ENCODE measurements at places on chromosomes 3 and 15.

DNA sequence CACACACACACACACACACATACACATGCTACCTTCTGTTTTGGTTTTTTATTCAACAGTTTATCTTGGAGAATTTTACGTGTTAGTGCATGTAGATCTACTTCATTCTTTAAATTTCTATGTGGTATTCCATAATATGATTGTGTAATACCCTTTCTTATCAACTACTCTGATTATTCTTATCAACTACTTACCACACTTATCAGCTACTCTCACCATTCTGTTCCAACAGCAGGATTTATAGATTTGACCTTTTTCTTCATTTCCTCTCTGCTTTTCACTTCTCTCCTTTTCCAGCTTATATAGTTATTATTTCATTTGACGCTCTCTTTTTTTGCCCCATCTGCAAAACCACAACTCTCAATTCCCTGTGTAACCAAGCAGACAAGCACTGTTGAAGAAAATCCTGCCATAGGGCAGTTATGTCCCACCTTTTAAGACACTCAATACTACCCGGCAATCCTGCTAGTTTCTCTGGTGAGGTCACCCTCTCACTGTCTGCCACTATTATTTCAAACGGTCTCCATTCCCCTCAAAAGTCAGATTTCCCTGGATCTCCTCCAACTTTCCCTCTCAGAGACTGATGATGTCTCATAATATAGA lies 56.9 kb upstream of the SATB1 start:
- DNase-seq, result no peak

GRCh38 chr15:80777826-80778620 lies 1.1 kb upstream of the CEMIP start:
- no peak for DNase-seq

DNA sequence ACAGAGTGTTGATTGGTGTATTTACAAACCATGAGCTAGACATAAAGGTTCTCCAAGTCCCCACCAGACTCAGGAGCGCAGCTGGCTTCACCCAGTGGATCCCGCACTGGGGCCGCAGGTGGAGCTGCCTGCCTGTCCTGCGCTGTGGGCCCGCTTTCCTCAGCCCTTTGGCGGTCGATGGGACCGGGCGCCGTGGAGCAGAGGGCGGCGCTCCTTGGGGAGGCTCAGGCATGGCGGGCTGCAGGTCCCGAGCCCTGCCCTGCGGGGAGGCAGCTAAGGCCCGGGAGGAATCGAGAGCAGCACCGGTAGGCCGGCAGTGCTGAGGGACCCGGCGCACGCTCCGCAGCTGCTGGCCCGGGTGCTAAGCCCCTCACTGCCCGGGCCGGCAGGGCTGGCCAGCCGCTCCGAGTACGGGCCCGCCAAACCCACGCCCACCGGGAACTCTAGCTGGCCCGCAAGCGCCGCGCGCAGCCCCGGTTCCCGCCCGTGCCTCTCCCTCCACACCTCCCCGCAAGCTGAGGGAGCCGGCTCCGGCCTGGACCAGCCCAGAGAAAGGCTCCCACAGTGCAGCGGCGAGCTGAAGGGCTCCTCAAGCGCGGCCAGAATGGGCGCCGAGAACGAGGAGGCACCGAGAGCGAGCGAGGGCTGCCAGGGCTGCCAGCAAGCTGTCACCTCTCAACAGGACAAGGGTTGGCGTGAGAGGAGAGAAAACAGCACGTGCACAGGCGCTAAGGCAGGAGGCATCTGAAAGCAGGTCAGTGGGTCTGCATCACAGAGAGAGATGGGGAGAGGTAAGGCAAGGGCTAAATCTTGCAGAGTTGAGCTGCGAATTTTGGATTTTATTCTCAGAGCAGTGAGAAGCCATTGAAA lies 5.9 kb upstream of the EPB42 start:
- no peak for DNase-seq

DNA sequence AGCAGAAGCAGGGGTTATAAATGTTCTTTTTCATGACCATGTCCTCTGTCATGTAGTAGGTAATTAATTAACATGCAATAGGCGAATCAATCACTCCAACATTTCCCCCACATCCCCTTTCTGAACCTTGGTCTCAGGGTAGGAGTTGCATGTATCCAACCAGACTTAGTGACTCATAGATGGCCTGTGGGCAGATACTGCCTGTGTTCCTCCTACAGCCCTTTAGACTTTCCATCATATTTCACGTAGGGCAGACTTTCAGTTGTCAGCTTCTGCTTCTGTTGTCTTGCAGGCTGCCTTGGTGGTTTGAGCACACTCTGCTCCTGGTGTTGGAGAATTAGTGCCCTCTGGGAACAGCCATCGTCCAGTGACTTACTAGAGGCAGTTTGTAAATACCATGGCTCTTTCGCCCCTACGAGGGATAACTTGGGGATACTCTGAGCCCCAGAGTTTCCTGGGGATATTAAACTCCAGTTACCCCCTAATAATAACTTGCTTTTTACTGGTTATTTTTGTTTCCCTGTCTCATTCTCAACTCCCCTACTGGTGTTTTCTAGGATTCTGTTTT lies 244.4 kb downstream of the EDEM1 start:
- no peak for DNase-seq

DNA sequence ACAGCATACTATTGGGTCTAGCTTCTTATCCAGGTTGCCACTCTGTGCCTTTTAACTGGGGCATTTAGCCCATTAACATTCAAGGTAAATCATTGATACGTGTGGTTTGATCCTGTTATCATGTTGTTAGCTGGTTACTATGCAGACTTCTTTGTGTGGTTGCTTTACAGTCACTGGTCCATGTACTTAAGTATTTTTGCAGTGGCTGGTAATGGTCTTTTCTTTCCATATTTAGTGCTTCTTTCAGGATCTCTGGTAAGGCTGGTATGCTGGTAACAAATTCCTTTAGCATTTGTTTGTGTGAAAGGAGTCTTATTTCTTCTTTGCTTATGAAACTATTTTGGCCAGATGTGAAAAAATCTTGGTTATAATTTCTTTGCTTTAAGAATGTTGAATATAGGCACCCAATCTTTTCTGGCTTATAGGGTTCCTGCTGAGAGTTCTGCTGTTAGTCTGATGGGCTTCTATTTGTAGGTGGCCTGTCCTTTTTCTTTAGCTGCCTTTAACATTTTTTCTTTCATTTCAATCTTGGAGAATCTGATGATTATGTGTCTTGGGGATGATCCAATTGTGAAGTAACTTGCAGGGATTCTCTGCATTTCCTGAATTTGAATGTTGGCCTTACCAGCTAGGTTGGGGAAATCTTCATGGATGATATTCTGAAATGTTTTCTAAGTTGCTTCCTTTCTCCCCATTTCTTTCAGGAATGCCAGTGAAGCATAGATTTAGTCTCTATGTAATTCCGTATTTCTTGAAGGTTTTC lies 39.3 kb downstream of the CCR1 start:
- DNase-seq, result no peak

- no peak for DNase-seq
Measured at GRCh38 chr15:97143592-97144376, 813.3 kb downstream of the NR2F2 start.

- DNase-seq, result peak; percentile 55
Measured at GRCh38 chr3:16151109-16151508, 23.4 kb upstream of the GALNT15 start.

- DNase-seq, result no peak
Measured at GRCh38 chr15:91118817-91119590, 18.9 kb downstream of the SV2B start.

DNA sequence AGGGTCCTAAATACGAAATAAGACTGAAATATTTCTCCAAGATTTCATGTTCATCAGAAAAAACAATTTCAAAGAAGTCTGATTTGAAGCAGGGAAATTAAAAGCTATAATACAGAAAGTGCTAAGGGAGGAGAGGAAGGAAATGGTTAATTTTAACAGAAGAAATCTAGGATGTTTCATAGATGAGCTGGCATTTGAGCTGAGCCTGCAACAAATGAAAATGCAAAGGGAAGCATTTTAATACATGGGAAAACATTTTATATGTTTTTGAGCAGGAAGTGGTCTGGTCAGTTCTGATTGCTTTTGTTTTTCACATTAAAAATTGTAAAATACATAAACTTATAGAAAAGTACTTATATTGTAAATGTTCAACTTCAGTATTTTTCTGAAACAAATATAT lies 17.2 kb upstream of the RAP2B start:
- DNase-seq, result no peak

DNA sequence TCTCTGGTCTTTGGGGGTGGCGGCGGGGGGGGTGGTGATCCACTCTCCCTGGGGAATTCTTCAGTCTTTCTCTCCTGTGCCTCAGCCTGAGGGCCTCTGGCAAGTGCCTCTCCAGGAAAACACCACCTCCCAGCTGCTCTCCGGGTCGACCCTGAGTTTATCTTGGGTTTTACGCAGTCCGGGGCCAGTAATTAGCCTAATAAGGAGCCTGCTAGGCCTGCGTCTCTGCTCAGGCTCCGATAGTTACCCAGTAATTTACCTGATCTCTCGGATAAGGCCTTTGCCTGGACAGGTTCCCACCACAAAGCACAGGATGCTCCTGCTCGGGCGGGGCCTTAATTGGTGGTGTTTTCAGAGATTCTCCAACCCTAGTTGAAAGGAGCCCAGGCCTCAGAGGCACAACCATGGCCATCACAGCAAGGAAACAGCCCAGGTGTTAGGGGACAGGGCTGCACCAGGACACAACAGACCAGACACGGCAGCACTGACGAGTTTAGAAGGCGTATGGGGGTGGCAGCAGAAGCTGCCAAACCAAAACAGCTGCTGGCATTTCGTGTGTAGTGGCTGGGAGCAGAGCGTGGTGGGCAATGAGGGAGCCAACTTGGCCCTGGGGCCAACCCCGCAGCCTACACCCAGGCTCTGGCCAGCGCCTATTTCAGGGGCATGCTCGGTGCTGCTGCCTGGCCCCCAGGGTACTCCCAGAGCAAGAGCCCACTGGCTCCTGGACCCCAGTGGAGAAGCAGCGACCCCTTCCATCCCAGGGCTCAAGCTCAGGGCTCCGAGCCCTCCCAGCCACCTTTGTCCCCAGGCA lies 71.4 kb downstream of the KLF13 start:
- DNase-seq, result no peak

DNA sequence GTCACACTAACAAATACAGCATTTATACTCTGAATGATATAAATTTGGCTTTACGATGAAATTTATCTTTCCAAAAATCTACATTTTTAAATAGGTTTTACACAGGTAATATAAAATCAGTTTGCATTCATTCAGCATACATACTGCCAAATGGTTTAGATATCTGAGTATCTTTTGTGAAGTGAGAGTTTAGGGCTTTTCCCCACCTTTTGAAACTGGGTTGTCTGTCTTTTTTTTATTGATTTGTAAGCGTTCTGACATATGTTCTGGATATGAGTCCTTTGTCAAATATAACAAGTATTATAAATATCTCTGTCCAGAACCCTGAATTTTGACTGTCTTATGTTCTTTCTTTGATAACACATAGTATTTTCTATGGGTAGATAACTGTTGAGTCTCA lies 42.4 kb downstream of the GABPB1 start:
- DNase-seq, result no peak

- DNase-seq, result no peak
Measured at GRCh38 chr3:106232956-106233355, 364.1 kb upstream of the CBLB start.

DNA sequence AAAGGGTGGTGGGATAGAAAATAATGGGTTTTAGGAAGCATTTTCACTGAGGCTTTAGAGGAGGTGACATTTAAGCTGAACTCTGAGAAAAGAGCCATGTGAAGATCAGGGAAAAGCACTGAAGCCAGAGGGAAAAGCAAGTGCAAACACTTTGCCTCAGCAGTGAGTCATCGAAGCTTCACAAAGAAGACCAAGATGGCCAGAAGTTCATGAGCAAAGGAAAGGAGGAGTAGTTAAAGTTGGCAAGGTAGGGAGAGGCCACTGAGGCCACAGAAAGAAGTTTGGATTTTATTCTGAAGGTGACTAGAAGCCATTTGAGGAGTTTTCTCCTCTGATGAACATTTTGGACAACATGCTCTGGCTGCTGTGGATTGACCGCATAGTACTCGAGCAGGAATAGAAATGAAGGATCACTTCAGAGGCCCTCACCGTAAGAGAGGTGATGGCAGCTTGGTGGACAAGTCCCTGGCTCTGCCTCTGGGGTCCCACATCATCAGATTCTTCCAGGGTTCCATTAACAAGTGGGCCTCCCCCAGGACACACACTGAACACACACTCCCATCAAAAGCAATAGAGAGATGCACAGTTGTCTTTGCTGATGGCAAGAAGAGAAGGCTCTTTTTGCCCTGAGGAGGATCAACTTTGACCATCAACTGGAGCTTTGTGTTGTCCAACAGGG lies 75.5 kb downstream of the TOP2B start:
- no peak for DNase-seq

- DNase-seq, result peak; percentile 85
Measured at GRCh38 chr15:65066635-65067316, 1.0 kb downstream of the RASL12 start.

- no peak for DNase-seq
Measured at GRCh38 chr3:196997311-196997710, 28.7 kb upstream of the PIGZ start.

DNA sequence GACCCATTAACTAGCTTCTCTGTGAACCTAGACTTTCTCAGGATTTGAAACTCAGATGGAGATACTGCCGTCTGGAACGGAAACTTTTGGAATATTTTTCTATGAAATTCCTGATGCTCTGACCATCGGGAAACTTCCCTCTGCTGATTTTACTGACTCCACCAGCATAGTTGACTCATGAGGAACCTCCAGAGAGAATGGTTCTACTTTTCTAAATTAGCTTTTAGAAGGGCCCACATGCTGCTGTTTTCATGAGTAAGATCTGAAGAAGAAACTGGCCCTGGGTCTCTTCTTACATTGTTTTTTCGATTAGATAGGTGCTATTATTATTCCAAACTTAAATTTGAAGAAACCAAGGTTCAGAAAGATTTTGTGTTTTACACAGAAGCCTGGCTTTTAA lies 326.3 kb upstream of the NR2E3 start:
- DNase-seq, result no peak

- DNase-seq, result no peak
Measured at GRCh38 chr15:44529864-44530604, 6.9 kb upstream of the EIF3J start.

- DNase-seq, result peak; percentile 14
Measured at GRCh38 chr3:15272426-15273196, 59.8 kb downstream of the SH3BP5 start.

DNA sequence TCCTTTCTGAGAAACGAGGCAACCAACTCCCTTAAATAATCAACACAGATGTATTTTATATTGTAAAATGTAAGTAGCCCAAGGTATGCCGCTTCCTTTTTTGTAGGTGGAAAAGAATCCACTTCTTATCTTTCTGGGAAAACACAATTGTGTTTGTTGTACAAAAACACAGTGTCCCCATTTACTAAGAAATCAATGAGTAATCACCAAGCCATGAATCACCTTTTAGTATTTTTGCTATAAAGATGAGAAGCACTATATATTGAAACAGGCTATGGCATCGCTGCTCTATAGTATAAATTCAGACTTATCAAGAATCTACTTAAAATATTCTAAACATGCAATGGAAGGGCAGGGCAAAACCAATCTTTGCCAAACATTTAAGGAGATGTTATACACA lies 104.0 kb downstream of the TNIK start:
- no peak for DNase-seq

GRCh38 chr15:66603301-66604179 lies 37.7 kb upstream of the LCTL start:
- peak; percentile 37 for DNase-seq
